ENCODE measurements at places on chromosomes 7 and 10.

DNA sequence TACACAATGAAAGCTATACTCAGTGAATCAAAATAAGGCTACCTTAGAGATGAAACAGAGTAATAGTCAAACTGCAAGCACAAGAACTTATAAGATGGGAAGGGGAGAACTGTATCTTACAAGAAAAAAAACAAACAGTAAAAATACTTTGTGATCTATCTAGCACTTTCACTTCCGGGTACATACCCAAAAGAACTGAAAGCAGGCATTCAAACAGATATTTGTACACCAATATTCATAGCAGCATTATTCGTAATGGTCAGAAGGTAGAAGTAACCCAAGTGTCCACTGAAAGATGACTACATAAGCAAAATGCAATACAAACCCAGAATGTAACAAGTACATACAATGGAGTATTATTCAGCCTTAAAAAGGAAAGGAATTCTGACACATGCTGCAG, 18.0 kb downstream of the FAM204A start:
- no peak for DNase-seq

DNA sequence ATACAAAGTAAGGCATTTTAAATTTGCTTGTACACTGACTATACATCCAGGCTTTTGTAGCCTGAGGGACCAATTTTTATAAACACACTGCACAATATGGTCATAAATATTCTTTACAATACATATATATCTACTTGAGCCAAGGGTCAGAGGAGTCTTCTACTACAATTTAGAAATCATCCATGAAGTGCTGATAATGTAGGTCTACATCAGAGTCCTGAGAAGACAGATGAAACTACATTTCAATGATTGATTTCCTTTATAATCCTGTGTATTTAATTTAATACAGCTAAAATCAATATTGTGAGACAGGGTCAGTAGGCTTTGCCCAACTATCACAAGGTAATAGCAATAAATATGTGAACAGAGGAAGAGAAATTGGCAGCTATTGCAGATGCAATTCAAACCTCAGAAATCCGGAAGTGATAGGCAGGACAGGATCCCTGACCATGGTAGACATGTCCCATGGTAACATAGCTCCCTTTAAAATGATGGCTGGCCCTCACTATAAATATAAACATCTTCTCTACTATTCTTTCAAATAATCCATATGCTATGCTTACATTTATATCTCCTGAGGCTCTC, 318.0 kb upstream of the POT1 start:
- no peak for DNase-seq

DNA sequence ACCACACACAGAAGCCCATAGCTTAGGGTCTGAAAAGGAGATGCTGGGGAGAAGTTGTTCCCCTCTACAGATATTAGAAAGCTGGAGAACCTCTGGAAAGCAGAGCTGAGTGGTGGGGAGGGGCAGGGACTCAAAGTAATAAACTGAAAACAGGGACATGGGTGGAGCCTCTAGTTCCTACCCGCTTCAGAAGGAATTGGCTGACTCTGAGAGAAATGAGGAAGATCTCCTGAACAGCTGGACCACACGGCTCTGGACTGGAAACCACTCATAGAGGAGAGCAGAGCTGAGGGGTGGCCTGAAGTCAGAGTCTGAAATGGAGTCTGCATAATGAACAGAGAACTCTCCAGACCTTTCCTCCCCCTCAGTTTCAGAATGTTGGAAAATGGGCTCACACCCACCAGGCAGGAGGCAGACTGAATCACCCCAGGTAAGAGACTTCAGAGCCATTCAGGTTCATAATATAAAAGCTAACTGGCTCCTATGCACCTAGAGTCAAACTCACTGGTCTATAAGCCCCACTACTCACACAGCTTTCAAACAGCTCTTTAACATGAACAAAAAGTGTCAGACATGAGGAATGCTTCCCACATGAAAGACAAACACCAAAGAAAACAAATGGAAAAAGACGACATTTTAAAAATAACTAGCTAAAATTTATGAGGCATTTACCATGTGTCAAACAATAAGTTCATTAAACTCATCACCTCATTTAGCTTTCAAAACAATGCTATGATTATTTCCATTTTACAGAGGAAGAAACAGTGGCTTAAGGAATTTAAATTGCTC, 68.1 kb downstream of the RNF216 start:
- no peak for DNase-seq

GRCh38 chr7:1659696-1660095, 10.4 kb upstream of the ELFN1 start:
- DNase-seq, result peak; percentile 74

DNA sequence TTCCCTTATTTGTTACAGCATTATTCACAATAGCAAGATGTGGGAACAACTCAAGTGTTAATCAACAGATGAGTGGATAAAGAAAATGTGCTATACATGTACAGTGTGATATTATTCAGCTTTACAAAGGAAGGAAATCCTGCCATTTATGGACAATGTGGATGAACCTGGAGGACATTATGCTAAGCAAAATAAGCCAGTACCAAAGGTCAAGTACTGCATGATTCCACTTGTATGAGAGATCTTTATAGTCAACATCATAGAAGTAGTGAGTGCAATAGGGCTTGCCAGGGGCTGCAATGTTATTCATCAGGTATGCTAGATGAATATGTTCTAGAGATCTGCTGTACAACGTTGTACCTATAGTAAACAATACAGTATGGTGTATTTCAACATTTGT, 138.5 kb upstream of the AGR3 start:
- DNase-seq, result no peak

DNA sequence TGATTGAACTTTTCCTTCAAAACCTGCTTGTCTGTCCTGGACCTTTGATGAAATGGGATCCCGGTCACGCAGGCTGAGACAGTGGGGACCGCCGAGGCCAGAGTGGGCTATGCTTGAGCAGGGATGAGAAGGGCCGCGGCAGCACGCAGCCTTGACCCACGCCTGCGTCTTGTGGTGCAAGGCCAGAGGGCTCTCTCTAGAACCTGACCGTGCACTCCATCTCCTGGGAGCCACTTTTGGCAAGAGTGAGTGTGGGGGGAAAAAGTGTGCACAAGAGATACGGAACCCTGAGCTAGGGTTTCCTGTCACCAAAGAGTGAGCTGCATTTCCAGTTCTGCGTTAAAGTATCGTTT, 42.4 kb downstream of the WIPI2 start:
- no peak for DNase-seq

DNA sequence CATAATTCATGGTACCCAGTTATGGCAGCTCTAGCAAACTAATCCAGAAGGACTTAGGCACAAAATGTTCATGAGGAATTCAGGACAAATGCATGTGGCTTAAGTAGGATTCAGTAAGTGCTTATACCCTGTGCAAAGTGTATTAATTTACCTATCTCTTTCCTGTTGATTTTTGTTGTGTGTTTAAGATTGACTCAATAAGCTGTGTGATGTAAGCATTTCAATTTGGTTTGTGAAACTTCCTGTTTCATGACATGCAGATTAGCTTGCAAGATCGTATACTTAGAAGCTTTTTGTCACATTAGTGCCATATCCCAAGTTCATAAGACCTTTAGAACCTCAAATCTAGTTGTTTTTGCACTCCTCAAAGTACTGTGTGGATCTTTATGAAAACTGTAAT, 416.7 kb downstream of the ARL4A start:
- DNase-seq, result no peak

- no peak for DNase-seq
Measured at GRCh38 chr7:116392806-116393205, 106.7 kb upstream of the CAV2 start.

DNA sequence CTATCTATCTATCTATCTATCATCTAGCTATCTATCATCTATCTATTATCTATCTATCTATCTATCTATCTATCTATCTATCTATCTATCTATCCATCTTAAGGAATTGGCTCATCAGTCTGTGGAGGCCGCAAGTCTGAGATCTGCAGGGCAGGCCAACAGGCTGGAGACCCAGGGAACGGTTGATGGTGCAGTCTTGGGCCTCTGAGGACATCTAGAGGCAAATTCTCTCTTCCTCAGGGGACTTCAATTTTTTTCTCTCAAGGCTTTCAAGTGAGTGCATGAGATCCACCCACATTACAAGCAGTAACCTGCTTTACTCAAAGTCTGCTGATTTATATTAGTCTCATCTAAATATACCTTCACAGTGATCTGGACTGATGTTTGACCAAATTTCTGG, 197.0 kb downstream of the GLRX3 start:
- DNase-seq, result no peak

DNA sequence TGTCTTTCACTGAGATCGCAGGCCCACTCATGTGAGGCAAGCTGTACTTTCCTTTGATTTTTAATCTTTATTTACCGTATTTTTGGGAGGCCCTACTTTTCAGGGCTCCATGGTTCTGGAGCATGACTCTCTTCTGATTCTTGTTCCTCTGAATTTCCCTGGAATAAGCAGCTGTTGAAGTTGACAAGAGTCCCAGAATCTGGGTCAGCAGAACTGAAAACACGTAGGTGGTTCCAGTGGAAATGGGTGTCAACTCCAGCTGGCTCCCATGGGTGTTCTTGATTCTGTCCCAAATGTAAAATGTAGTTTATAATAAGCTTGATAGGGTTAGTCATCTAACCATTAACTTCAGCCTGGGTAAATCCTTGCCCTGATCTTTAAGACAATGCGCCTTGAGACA, 409.4 kb downstream of the GATA3 start:
- no peak for DNase-seq

DNA sequence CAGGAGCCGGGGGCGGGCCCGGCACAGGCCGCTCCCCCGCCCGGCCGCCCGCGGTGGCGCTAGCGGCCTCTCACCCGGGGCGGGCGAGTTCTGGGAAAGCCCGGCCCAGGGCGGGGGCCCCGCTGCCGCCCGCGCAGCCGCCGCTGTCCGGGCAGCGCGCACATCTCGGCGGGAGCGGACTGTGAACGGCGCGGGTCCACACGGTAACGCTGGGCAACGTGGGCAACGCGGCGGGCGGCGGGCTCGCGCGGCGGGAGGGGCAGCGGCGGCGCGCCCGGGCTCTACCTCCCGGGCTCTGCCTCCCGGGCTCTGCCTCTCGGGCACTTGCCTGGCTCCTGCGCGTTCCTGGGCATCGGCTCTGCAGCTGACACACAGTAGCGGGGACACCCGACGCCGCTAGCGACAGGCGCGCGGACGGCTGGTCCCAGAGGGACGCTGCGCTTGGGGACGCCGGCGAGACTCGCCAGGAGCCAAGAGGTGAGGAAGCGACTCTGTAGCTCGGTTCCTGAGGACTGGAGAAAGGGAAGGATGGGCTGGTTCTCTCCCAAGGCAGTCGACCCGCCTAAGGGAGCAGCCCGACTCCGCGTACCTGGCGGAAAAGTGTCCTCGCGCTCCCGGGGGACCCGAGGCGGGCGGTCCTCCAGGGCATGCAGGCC, at the start of gene PLCE1:
PLCE1 (plus strand) TSS at position 150 of the 656 bp plus-strand sequence. CDS start 37,116 bp downstream, outside the sequence.
- DNase-seq, result peak; percentile 62

GRCh38 chr7:2710286-2710655, 22.3 kb downstream of the AMZ1 start:
- no peak for DNase-seq

DNA sequence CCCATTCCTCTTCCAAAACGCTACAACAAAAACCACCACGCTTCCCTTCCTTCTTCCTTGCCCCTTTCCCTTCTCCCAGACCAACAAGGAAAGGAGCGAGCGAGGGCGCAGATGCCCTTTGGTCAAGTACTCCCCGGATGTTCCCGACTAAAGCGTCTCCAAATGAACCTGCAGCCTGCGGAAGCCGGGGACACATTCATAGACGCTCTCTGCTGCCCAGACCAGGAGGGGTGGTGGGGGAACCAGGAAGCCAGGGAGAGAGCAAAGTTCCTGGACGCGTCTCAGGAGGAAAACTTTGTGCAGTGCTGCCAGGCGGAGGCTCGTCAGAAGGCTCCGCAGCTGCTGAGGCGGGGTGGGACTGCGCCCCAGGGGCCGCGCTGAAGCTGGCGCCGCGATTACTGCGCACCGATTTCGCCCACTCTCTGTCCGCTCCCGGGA, 754 bp downstream of the SEMA3D start:
- peak; percentile 80 for DNase-seq

DNA sequence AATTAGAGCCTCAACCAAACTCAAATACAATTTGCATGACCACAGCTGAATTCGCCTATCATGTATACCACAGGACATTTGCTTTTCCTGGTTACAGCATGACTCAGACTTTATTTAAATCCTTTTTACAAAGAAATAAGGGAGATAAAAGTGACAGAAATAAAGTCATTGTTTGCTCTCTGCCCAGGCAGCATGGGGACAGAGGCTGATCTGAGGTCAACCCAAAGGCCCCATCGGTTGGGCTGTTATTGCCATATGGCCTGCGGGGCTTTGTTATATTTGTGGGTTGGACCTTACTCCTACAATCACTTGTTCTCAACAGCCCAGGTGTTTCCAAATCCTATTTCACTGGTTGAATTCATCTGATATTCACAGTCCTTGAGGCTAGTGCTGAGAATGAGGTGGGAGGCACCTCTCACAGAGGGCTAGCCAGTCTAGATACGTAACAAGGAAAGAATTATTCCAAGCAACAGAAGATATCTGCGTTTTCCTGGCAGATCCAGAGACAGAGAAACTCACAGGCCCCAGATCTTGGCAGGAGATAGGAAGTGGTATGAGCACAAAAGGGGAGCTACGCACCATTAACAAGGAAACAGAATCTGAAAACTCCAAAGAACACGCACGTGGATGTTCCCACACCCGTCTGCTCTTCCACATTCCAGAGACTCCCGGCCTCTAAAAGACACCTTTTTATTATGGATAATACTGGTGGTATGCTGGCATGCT, 117.3 kb downstream of the HIPK2 start:
- DNase-seq, result no peak

GRCh38 chr7:17651863-17652385, 288.4 kb downstream of the SNX13 start:
- DNase-seq, result peak; percentile 80

DNA sequence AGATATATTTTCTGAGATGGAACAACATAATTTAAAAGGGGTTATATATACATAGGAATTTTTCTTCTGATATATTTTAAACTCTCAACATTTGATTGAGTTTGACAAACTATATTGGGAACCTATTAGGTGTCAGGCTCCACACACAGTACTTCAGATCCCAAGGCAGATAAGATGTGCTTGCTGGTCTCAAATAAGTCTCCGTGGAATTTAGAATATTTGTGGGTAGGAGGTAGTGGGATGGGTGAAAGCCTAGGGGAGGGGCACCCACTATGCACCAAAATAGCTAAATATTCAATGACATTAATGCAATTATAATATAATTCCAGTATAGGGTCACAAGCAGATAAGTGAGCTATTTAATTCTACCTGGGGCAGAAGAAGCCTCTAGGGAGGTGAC, 81.5 kb downstream of the ARL4A start:
- peak; percentile 10 for DNase-seq

GRCh38 chr10:132965411-132966057, 23.2 kb upstream of the CFAP46 start:
- no peak for DNase-seq
